ENCODE measurements at places on chromosomes 7 and 10.

- DNase-seq = no peak
Measured at GRCh38 chr7:127486654-127487053, 94.1 kb upstream of the ZNF800 start.

DNA sequence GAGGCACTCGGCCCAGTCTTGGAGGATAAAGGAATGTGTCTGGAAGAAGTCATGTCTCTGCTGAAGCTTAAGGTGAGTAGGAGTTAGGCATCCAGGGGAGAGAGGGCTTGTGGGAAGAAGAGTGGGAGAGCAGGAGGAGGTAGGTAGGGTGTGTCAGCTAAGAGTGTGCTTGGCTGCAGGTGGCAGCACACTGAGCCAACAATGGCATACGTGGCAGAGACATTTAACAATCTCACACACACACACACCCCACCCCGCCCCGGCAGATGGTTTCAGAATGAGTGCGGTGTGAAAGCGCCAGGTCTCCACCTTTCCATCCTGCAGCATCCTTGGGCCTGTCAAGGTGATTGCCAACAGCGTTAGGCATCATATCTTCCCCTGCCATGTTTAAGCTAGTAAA, 11.2 kb upstream of the ARPC1A start:
- DNase-seq = no peak

- DNase-seq = no peak
Measured at GRCh38 chr7:101236292-101236835, 1.2 kb downstream of the CLDN15 start.

GRCh38 chr7:73811760-73812168, 19.0 kb upstream of the CLDN4 start:
- peak; percentile 72 for DNase-seq

DNA sequence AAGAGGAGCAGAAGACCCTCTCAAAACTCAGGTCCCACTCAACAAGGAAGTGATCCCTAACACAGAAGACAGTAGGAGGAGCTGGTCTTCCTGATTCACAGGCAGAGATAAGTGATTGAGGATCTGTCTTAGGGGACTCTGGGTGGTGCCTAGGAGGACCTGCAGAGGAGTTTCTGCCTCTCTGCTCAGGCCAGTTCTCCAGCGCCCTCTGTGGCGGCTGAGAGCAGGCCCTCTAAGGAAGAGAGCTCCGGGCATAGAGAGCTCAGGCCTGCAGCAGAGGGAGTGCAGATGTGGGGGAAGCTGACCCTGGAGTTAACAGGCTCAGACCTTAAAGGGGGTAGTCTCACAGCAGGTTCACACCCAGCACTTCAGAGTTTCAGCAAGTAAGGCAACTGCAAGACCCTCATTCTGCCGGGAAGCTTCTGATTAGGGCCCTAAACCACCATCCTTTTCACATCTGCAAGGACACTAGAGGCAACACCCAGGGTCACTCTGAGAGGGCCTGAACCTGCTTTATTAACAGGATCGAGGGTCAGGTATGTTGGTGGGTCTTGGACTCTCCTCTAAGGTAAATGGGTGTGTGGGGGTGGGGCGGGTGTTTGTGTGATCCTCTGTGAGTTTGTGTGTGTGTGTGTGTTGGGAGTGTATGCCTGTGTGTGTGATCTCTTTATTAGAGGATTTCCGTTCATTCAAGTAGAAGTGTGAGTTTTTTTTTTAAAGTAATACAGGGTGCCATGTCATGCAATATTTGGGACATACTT, 57.6 kb upstream of the TARP start:
- DNase-seq = no peak

- DNase-seq = no peak
Measured at GRCh38 chr10:33950206-33950605, 615.7 kb upstream of the NRP1 start.

DNA sequence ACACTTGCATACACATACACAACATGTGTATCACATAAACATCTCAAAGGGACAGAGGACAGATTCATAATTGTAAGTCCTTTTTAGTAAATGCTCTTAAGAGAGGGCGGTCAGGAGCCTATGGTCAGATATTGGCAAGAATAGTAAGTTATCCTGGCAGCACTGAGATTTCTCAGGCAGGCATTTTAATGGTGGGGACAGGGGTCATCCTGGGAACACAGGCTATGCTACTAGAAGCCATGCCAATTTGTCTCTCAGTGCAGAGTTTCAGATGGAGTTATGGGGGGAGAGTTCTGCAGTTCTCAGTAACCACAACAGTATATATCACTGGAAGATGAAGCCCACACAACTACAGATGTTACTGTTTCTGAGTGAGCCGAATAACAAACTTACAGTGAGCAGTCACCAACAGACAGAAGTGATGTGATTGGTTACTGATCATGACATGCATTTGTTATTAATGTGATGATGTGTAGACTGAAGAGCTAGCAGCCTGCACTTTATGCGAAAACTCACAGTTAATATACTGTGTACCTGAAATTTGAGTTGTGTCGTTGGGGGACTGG, 16.4 kb downstream of the ZNF487 start:
- no peak for DNase-seq

DNA sequence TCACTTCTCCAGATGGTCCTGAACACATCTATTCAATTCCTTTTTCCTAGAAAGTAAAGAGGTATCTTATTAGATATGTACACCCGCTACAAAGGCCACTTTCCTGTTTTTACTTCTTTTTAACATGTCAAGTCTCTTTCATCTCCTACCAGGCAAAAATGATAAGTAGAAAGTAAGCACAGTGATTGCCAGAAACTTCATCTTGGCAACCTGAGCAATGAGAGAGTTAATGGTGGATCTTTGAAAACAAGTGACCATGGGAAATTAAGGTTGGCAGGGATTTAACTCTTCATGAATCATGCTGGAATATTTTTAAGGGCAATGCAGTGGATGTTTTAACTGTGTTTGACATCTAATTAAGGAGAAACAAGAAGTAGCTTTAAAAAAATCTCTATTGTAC, 2.7 kb downstream of the SEMA3A start:
- peak; percentile 17 for DNase-seq

- DNase-seq = no peak
Measured at GRCh38 chr10:133341983-133342382, 5.2 kb upstream of the PRAP1 start.

GRCh38 chr7:99155211-99155610, 11.3 kb upstream of the SMURF1 start:
- DNase-seq = no peak
